Germinal center (tissue), 1 donor: ENCODE measurements at places on chromosomes 16 and 17.

DNA sequence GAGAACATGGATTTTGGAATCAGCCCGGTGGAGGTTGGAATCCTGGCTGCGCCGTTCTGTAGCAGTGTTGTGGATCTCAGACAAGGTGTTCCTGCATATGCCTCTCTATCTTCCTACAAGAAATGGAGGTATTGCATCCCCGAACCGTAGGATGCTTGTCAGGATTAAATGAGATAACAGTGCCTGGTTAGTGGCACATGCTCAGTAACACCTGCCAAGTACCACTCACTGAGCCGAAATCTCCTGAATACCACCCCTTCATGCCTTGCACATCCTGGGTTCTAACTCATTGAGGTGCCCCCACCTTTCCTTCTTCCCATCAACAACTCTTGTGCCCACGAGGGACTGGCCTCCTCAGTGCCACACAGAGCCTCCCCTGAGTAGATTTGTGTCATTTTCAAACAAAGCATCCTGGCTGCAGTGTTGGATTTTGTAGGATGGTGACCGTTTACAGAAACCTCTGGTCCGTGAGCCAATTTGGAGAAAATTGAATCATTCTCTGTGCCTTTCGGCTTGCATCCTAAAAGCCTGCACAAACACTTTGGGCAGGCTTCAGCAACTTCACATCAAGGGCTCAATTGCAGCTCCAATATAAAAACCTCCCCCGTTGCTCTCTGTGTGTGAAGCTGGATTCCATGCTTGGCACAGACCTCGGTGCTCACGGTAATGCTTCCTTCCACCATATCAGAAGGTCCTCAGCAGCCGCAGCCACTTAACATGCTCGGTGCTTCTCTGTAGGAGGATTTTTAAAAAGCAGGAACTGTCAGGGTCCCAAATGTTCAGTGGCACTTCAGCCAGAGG, 84.2 kb downstream of the WWOX start:
- no peak for DNase-seq

GRCh38 chr16:1493746-1494094, 560 bp downstream of the TELO2 start:
- DNase-seq: no peak

- DNase-seq: no peak
Measured at GRCh38 chr16:47017636-47018035, 44.2 kb upstream of the DNAJA2 start.

GRCh38 chr17:83069931-83070742, 9.3 kb upstream of the METRNL start:
- no peak for DNase-seq

GRCh38 chr17:37847811-37848331, 76.3 kb upstream of the TBC1D3K start:
- no peak for DNase-seq

DNA sequence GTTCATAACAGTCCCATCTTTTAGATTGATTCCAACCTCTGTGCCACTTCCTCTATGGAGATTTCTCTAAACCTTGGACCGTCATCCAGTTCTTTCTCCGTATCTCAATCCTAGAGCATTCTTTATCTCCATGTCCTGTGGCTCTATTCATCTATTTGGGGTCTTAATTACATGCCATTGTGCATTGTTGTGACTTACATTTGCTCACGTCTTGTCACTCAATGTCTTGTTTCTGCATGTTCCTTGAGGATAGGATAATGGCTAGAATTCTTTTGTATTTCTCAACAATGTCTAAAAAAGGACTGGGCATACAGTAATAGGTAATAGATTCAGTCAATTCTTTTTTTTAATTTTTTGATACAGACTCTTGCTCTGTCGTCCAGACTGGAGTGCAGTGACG, 50.2 kb downstream of the ARSG start:
- no peak for DNase-seq

DNA sequence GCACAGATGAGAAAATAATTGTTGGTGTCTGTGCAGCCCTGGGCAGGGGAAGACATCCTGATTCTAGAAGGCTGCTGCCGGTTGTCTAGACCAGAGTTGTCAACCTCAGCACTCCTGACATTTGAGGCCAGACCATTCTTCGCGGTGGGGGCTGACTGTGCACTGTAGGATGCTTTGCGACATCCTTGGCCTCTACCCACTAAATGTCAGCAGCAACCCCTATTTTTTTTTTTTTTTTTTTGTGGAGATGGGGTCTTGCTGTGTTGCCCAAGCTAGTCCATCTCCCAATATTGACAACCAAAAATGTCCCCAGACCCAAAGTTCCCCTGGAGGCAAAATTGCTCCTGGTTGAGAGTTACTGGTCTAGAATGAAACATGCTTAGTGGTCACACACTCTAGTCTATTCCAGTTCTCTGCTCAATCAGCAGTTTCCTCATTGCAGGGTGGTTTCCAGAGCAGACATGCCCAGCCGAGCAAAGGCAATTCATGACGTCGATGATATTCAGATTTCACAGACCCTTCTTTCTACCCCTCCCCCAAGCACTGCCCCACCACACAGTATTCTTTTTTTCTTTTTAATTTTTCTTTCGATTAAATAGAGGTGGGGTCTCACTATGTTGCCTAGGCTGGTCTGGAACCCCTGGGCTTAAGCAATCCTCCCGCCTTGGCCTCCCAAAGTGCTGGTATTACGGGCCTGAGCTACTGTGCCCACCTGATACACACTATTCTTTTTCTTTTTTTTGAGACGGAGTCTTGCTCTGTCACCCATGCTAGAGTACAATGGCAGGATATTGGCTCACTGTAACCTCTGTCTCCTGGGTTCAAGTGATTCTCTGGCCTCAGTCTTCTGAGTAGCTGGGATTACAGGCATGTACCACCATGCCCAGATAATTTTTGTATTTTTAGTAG, 9.0 kb downstream of the C17orf99 start:
- peak; percentile 74 for DNase-seq

- no peak for DNase-seq
Measured at GRCh38 chr17:65609286-65609685, 47.8 kb upstream of the AXIN2 start.

DNA sequence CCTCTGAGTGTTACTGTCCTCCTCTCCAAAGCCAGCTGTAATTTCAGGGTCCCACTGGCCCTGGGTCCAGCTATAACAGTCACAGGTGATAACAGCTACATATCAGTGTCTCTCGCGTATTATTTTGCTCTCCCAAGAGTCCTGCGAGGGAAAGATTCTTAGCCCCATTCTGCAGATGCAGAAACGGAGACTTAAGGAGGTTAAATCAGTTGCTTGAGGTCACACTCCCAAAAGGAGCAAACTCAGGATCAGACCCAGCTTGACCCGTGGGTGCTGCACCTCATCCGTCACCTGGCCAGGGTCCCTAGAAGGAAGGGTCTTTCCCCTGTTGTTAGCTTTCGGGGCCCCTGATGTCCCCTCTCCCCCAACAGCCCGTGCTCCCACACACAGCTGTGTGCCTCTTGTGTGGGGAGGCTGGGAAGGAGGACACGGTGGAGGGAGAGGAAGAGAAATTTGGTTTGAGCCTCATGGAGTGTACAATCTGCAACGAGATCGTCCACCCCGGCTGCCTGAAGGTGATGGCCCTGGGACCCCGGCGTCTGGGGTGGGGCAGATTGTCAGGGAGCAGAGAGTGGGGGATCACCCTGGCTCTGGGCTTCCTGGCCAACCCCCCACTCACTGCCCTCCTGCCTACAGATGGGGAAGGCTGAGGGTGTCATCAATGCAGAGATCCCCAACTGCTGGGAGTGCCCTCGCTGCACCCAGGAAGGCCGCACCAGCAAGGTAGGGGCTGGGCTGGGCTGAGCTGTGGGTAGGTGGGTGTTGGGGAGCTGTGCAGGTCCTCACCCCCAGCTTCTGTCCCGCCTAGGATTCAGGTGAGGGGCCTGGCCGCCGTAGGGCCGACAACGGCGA, 3.8 kb downstream of the FBXL19 start:
- no peak for DNase-seq

DNA sequence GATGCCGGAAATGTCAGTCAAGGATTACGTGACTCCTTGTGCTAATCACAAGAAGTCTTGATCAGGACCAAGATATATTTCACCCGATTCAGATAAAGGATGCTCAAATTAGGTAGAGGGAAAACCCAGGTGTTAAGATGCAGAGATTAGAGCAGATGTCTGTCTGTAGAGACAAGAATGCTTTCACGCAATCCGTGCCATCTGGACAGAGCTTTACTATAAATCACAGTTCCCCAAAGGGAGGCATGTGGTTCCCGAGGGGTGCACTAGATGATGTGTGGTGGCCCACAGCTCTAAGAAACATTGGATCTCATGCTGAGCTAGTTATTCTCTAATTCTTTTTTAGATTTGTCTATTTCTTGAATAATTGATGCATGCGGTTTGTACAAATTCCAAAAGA, 9.8 kb upstream of the MAP3K14 start:
- no peak for DNase-seq

DNA sequence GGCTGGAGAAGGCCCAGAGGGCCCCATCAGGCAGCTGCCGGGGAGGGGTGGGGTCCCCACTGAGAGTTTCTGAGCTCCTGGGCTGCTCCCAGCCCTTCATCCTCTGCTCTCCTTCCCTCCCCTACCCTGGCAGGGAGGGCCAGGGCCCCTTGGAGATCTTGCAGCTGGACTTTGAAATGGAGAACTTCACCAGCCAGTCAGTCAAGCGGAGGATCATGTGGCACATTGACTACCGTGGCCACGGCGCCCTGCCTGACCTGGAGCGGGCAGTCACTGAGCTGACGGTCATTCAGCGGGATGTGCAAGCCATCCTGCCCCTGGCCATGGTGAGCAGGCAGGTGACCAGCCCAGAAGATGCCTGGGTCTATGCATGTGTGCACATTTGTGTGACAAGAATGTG, 49.5 kb downstream of the TMEM132E start:
- DNase-seq: no peak

- DNase-seq: no peak
Measured at GRCh38 chr16:6335072-6335471, 997.6 kb upstream of the RBFOX1 start.

DNA sequence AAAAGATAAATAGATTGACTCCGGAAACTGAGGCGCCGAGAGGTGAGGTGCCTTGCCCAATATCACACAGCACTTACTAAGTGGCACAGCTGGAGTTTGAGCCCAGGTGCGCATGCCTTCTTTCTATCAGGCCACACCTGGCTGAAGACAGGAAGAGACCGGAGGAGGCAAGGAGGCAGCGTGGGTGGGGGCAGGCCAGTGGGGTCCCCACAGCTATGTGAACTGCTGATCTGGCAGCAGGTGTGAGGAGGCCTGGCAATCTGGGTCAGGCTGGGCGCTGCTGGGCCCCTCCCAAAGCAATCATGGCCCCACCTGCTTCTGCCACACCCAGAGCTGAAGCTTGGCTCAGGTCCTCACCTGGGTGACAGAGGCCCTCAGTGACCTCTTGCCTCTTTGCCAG, 1.9 kb upstream of the GDPD3 start:
- no peak for DNase-seq

DNA sequence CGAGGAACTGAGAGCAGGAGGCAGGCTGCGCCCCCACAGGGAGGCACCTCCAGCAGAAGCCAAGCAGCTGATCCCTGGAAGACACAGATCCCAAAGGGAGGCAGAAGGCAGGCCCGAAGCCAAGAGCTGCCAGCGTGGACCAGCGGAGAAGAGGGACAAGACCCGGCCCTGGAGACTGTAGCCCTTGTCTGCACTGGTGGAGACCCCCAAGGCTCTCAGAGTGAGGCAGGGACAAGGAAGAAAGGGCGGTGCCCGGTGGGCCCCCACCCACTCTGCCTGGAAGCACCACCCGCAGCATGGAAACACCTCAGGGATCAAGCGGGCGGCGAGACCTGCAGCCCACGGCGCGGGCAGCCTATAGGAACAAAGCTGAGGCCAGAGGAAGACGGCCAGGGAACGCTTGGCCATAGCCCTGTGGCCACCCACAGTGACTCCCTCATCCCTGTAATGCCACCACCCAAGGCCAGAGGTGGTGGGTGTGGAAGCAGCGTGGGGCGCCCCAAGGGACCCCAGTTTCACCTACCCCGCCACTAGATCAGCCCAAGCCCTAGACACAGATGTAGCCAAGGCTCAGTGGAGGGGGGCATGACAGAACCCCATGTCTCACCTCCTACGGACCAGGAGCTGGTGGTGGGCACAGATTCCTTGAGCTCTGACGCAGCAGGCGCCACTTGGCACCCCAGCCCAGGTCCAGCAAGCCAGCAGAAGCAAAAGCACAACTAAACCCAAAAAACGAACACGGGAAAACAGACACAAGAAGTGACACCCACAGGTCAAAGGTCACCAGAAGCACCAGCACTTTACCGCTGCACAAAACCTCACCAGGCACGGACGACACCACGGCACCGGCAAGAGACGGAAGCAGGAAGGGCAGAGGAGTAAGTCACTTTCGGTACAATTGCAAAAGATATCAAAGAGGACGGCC, 2.9 kb upstream of the SIRT7 start:
- no peak for DNase-seq

DNA sequence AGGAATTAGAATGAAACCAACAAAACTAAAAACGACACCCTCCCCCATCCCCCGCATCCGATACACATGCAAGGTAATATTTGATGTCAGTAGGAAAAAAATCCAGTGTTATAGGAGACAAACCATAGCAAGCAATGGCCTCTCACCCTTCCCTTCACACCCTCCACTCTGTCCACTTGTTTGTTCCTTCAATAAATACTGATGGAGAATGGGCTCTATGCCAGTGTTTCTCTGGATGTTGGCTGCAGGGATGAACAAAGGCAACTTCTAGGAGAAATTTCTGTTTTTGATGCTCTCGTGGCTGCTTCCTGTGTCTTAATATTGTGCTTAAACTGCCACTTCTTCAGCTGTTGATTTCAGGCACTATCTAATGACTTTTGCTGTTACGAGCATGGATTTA, 98.8 kb downstream of the WWOX start:
- DNase-seq: no peak

- DNase-seq: no peak
Measured at GRCh38 chr16:16917191-16917785, 538.3 kb downstream of the NPIPA7 start.

DNA sequence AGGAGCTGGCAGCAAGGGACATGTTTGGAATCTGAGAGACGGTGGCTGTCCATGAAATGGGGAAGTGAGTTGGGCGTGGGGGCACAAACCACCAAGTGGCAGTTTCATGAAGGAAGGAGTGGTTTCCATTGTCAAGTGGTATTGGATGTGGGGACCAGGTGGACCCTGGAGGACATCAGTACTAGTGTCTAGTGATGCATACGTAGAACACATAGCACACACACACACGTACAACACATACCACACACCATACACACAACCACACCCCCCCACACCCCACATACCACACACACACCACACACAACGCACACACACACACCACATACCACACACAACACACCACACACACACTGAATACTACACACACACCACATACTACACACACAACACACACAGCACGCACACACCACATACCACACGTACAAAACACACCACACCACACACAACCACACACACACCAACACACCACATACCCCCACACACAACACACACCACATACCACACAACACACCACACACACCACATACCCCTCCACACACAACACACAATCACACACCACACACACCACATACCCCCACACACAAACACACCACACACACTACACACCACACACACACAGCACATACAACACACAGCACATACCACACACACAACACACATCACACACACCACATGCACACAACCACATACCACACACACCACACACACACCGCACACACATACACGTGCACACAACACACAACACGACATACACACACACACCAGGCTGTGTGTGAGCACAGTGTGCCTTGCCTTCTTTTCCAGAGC, 41.1 kb upstream of the GSE1 start:
- DNase-seq: peak; percentile 63

GRCh38 chr16:80851831-80852230, 47.4 kb upstream of the CDYL2 start:
- DNase-seq: no peak
